ENCODE measurements at places on chromosomes 6 and 20.

GRCh38 chr20:38610521-38610920, 8.9 kb downstream of the ARHGAP40 start:
- no peak for DNase-seq

DNA sequence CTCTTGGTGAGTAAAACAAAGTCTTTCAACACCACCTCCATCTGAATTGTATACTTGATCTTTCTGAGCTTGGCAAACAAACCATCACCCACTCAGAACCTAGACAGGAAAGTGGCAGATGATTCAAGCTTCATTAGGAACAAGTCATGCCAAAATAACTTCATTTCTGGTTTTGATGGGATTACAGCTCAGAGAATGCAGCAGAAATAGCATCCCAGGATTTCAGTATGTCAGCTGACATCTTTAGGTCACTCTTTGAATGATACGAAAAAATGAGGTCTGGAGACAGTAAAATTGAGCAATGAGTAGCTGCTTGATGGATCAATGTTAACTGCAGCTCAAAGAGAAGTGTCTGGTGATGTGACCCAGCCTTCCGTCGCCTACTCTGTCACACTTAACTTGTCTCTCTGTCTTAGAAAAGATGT, 92.4 kb downstream of the GJA10 start:
- DNase-seq: no peak

DNA sequence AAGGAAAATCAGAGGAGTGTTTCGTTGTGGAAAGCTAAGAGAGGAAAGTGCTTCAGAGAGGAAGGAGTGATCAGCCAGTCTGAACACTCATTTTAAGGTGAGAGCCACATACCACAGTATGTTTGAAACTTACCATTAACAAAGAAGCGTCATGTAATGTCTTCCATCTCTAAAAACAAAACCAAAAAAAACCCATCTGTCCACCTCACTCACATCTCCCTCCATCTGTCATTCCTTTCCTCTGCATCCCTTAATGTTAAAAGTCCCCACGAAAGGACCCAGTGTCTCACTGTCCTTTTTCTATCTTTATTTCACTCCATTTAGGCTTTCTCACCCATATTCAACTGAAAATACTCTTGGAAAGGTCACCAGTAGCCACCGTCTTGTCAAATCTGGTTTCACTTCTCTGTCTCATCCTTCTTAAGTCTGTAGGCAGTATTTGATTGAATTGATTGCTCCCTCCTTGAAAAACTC, 59.4 kb upstream of the GNRH2 start:
- no peak for DNase-seq

GRCh38 chr6:3697609-3698008, 53.9 kb downstream of the PXDC1 start:
- no peak for DNase-seq

GRCh38 chr6:130437961-130438360, 72.1 kb downstream of the TMEM200A start:
- DNase-seq: no peak

- DNase-seq: no peak
Observed at GRCh38 chr6:44307217-44307616, 5.9 kb downstream of the AARS2 start.

- peak; percentile 90 for DNase-seq
Observed at GRCh38 chr6:89081423-89082322, 1.1 kb downstream of the PNRC1 start.

DNA sequence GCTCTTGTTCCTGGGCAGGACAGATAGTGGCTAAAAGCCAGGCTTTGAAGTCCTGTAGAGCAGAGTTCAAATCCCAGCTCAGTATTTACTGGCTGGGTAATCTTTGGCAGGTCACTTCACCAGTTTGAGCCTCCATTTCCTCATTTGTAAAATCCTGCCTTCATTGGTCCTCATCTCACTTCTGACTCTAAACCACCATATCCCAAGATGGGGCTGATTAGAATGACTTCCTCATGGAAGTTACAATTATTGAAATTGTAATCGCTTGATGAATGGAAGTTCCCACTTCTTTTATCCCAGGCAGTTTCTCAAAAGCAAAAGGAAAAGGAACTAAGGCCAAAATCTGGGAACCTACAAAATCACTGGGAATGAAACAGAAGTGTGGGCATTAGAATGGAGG, 35.9 kb upstream of the B4GALT5 start:
- DNase-seq: no peak

- DNase-seq: no peak
Observed at GRCh38 chr20:59007665-59008511, 834 bp upstream of the CTSZ start.

GRCh38 chr6:79436241-79436640, 101.0 kb downstream of the LCA5 start:
- no peak for DNase-seq

DNA sequence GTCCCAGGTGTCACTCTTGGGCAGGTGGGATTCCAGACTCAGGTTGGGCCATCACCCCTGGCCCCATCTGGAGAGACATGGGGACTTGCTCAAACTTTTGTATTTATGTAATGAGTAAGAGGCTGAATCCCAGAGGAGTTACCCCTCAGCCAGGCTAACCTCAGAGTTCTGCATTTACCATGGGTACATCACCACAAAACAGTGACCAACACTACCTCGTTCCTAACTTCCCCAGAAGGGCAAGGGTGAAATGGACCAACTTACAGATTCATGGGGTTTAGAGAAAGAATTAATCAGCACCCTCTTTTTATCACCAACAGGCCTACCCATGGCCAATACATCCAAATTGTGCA, 259.9 kb upstream of the MARCKS start:
- no peak for DNase-seq

DNA sequence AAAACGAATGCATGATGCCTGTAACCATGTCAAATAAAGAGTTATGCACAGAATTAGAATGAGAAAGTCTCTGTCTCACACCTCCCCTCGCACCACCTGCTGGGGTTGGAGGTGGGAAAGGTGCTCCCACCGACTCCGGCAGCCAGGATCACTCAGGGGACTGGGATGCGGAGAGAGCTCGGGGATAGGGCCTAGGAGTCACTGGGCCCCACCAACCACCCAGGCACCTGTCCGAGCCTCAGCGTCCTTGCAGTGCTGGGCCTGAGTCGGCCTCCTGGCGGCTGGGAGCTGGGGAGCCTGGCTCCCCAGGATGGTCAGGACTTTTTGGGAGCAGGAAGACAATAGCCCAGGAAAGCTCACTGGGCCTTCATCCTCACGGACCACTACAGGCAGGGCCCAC, 22.4 kb upstream of the CHRNA4 start:
- no peak for DNase-seq

- DNase-seq: no peak
Observed at GRCh38 chr6:148147463-148147830, 195.2 kb upstream of the SASH1 start.

DNA sequence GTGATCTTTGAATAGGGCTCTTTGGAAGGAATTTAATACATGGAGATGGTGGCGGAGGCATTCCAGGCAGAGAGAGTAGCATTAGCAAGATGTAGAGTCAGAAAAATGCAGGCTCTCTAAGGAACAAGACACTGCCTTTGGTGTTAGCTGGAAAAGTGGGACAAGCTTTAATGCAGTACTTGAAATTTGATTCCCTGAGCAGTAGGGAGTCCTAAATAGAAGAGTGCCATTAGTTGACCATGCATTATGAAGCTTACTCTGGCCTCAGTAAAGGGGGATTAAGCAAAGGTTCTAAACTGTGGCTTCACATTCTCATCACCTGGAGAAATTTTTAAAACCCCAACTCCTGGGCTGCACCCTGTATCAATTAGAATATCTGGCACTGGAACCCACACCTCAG, 494.8 kb upstream of the SOX4 start:
- no peak for DNase-seq

- DNase-seq: no peak
Observed at GRCh38 chr6:2346078-2346477, 100.7 kb upstream of the GMDS start.

DNA sequence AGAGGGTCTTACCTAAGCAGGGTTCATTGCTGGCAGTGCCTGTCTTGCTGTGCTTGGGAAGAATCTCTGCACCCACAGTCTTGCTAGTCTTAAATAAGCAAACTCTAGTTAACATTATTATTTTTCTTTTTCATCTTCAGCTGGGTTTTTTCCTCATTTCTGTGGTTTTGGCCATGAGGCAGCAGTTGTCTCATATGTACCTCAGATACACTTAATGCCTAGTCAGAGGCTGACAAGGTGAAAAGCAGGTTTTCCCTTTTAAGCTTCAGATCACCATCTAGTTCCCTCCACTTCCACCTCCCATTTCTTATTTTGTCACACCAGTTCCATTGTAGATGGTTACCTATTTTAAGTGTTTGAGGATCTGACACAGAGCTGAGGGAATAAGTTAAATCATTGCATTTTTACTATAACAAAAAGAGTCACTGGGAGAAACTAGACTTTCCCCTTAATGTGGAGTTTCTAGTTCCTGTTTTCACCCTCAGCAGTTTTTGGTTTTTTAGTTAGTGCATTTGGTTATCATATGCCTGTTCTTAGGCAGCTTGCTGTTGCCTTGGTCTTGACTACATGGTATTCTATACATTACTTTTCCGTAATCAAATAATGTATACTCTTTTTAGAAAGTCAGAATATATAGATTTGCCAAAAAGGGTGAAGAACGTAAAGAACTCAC, 46.0 kb downstream of the AFDN start:
- no peak for DNase-seq

DNA sequence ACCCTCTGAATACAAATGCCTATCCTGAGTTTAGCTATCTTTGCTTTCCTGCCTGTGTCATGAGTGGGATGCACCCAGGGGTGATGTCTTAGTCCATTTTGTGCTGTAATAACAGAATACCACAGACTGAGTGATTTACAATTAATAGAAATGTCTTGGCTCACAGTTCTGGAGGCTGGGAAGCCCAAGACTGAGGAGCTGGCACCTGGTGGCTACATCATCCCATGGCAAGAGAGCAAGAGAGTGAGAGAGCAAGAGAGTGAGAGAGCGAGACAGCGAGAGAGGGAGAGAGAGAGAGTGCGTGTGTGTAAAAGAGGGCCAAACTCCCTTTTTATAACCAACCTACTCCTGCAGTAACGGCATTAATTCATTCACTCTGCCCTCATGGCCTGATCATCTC, 76.8 kb downstream of the PRDM1 start:
- no peak for DNase-seq

- DNase-seq: no peak
Observed at GRCh38 chr6:24882835-24883555, 52.8 kb downstream of the RIPOR2 start.

- DNase-seq: no peak
Observed at GRCh38 chr6:133376743-133377142, 135.6 kb downstream of the EYA4 start.

DNA sequence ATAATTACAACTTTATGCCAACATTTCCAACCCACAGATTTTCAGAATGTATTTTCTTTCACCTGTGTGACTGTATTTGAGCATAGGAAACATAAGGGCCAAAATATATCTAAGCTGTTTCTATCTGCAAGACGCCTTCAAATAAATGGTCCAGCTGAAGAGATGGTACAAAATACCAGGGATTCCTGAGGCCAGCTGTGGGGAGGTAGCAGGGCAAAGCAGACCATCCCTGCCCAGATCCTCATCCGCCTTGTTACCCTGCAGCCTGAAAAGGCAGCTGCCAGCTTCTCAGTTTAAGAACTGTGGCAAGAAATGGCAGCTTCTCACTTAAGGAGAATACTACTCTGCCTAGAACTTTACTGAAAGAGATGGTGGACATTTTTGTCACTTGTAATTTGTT, 143.3 kb downstream of the KHDC1L start:
- no peak for DNase-seq

- no peak for DNase-seq
Observed at GRCh38 chr6:155045561-155046404, 50.7 kb downstream of the TIAM2 start.

DNA sequence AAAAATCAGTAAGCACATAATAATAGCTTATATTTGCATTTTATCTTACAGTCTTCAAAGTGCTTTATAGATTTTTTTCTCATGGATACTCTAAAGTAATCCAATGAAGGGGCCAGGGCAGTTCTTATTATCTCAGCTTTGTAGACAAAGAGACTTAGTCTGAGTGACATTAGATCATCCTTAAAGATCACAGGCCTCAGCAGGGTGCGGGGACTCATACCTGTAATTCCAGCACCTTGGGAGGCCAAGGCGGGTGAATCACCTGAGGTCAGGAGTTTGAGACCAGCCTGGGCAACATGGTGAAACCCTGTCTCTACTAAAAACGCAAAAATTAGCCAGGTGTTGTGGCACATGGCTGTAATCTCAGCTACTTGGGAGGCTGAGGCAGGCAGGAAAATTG, 14.5 kb downstream of the FERMT1 start:
- no peak for DNase-seq

DNA sequence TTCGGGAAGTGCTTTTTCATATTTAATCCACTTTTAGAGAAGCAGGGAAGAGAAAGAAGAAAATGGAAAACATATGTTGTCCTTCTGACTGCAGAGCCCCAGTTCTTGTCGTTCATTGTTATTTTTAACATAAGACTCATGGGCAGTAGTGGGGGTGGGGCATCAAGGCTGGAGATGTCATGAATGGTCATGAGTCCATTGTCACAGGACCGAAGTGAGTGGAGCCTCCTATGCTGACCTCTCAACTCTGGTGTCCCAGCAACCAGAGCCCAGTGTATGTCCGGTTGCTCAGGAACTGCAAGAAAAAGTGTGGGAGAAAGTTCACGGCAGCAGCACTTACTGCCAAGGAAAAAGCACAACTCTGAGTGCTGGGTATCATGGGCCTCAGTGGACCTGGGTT, 108.6 kb downstream of the BANF2 start:
- DNase-seq: no peak

DNA sequence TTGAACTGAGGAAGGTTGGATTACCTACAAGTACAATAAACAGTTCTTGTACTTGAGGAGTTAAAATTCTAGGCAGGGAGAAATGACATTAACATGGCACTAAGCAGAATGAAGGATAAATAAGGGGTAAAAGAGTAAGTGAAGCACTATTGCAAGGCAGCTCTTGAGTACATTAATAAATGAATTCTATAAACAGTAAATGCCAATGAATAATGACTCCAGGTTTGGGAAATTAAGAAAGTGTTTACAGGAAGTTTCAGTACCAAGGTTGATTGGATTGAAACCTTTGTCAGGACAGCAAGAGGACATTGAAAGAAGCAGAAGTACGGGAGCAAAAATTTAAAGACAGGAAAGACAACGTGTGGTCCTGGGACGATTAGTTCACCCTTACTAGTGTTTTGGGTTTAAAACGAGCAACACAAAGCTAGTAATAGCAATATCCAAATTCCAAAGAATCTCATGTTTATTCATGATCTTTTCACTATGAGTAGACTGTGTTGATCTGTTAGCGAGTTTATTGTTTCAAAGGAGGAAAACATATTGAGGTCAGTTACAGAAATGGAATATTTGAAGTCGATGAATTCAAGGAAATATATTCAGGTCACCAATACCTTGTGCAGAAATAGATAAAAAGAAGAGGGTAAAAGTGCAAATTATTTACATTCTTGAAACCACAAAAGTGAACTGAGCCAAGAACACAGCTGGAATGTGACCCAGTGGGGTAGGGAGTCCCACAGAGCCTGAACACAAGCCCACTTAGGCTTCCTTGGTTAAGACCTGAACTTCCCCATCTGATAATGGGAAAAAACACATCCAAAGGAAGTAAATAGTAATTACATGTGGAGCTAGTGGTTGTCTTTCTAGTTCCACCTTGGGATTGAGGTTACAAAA, 80.8 kb downstream of the MKKS start:
- DNase-seq: peak; percentile 75

All from SK-N-MC (cell line).